ENCODE measurements at places on chromosomes 7 and 10.

- no peak for DNase-seq
Measured at GRCh38 chr7:13153742-13154141, 466.3 kb downstream of the ARL4A start.

DNA sequence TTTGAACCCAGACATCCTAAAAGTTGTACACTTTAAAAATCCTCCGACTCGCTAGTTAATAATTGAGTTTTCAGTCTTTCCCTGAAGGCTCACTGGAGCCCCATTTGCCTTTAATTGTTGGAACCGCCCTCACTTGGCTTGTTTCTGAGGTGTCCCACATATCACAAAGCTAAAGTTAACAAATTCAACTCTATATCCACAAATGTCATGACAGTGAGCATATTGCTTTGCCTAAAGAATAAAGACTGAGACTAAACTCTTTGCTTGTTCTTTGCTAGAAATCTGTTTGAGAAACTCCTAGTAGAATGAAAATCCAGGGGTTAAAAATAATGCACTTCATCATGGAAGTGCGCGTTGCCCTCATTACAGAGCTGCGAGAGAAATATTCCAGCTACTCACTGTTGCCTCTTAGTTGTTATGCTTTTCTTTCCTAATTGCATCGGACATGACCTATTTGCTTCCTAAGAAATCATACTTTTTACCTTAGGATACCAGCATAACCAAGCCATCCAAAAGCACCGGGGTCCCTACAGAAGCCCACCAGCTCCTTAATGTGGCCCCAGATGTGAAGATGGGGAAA lies 752 bp downstream of the THSD7A start:
- DNase-seq = no peak

- no peak for DNase-seq
Measured at GRCh38 chr10:34333513-34333912, 481.6 kb downstream of the PARD3 start.

GRCh38 chr7:8260871-8261694 lies 884 bp downstream of the ICA1 start:
- no peak for DNase-seq

- DNase-seq = no peak
Measured at GRCh38 chr7:39672176-39672575, 48.8 kb downstream of the RALA start.

GRCh38 chr10:86653987-86654386 lies 360 bp upstream of the OPN4 start:
- DNase-seq = no peak

GRCh38 chr10:45452743-45453452 lies 78.9 kb downstream of the ALOX5 start:
- no peak for DNase-seq

- no peak for DNase-seq
Measured at GRCh38 chr7:42479816-42480633, 243.0 kb upstream of the GLI3 start.

DNA sequence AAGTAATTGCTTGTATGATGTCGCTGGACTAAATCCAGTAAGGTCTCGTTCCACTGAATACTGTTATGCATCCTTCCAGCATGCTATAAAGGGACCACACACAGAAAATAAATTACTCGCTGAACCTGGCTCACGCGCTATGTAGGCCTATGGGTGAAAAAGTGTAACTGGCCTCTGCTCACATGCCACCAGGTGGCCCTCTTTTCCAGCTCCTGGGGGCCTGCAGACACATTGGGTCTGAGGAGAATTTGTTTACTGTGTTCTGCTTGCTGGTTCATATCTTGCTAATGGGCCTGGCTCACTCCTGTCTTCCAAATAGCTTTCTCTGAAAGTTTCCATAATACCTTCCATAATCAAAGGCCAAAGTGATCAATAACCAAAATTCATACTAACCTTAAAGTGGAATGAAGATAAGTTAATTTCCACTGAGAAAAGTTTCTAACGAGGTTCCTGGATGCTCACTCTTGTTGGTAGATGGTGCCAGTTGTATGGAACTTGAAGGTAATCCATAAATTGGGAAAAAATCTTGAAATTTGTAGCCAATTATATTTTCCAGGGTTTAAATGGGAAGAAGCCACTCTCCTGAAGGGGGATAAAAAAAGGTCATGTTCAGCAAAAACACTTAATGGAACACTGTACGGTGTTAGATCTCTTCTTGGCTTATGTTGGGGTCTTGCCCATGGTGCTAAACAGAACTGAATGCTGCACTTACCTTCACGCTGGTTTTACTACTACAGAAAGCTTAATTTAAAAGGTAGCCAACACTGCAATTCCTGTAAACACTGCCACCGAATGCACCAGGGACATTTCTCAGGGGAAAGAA lies 27.0 kb upstream of the ZPBP start:
- peak; percentile 6 for DNase-seq

GRCh38 chr7:78037603-78038002 lies 239.0 kb downstream of the PHTF2 start:
- DNase-seq = no peak

DNA sequence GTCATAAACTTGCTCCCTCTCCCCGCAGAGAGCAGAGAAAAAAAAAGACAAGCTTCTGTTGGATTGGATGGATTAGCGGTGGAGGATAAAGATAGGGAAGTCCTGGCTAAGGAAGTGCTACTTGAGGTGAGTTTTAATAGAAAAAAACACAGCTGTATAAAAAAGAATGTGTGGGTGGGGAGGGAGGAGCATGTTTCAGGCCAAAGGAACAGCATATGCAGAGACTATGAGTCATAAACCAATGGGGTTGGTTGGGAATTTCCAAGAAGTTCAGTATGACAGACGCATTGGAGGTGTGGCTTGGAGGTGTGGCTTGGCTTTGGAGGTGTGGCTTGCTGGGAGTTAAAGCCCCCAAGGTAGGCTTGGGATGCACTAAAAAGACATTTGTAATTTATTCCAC lies 103.0 kb upstream of the LSM8 start:
- no peak for DNase-seq

All from activated CD8-positive, alpha-beta memory T cell treated with anti-CD3 and anti-CD28 coated beads for 1 hour (primary cell).